Kidney tubule cell (primary cell): ENCODE measurements at places on chromosomes 1 and 21.

- peak; percentile 88 for DNase-seq
Observed at GRCh38 chr1:92030656-92031107, 897 bp downstream of the EPHX4 start.

- no peak for DNase-seq
Observed at GRCh38 chr1:93816970-93817678, 61.9 kb downstream of the DNTTIP2 start.

- DNase-seq = no peak
Observed at GRCh38 chr1:114428083-114428754, 82.8 kb downstream of the TRIM33 start.

DNA sequence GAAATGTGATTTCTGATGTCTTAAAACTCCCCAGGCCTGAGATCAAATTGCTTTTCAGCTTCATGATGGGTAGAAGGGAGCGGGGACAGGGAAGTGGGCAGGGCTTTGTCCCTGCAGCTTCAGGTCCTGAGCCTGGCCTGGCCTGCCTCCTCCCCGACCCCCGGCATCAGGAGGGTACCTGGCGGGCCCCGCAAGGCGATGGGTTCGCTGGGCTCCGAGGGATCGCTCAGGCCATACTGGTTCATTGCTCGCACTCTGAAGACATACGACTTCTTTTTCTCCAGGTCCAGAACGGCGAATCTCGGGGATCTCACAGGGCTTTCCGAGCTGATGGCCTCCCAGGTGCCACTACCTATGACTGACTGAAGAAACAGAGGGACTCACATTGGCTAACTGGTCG, 25.5 kb downstream of the MYOM3 start:
- no peak for DNase-seq

DNA sequence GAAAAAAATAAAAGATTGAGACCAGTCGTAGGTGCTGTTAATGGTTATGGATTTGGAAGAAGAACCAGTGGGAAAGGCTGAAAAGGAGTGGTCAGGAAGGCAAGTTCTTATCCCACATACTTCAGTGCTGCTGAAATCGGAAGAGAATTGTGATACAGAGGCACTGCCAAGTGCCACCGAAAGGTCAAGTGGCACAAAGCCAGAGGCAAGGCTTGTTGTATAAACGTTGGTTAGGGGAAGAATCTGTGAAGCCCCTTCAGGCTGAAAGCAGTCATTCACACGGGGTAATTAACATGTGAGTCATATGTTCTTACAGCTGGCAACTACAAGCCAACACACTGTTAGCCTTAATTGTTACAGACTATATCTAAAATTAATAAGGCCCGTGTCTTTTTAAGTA, 48.8 kb downstream of the ZBTB40 start:
- peak; percentile 62 for DNase-seq

- no peak for DNase-seq
Observed at GRCh38 chr1:44853201-44853600, 10.1 kb upstream of the PTCH2 start.

DNA sequence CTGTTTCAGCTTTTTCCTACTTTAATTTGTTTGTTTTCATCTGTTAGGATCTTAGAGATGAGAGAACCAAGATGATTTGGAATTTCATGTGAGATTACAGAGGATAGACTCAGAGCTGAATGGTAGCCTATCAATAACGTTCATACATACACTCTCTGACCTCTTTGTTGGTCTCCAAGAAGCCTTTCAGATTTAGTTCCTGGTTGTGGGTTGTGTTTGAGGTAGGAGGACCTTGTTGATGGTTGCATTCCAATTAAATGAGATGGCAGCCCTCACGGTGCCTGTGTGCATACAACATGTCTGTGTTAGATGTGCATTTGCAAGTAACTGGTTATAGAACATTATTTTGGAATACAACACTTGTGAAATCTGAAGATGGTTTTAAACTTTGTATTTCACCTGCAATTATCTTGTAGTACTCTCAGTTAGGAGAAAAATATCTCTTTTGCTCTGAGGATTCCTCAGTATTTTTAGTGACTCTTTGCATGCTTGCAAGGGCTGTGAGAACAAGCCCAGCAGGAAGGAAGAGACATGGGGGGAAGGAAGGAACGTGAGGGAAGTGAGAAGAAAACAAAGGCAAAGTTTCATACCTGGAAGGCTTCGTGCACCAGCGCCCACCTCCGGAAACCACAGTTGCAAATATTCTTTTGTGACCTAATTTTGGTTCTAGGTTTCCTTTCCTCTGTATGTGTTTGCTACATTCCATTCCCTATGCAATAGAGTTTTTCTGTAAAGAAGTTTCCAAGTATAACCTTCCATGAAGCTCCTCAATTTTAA, 291.8 kb downstream of the DISC1 start:
- DNase-seq = peak; percentile 77

- DNase-seq = no peak
Observed at GRCh38 chr1:22567994-22568393, 4.7 kb downstream of the EPHA8 start.

- DNase-seq = no peak
Observed at GRCh38 chr1:30928171-30928570, 19.6 kb upstream of the SDC3 start.

DNA sequence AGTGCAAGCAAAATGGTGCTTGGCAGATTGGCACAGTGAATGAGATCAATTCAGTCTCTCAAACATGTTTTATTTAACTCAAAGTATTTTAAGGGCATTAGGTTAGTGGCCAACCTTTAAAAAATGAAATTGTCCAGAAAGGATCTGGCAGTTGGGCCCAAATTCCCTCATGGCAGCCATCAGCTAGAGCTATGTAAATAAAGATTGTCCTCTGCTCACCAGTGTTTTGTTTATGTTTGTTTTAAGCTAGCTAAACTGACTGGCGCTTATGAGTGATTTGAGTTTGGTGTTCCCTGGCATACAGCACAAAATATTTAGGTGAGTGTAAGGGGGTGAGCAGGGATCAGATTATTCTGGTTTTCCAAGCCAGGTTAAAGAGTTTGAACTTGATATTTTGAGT, 18.1 kb downstream of the HDAC1 start:
- no peak for DNase-seq

DNA sequence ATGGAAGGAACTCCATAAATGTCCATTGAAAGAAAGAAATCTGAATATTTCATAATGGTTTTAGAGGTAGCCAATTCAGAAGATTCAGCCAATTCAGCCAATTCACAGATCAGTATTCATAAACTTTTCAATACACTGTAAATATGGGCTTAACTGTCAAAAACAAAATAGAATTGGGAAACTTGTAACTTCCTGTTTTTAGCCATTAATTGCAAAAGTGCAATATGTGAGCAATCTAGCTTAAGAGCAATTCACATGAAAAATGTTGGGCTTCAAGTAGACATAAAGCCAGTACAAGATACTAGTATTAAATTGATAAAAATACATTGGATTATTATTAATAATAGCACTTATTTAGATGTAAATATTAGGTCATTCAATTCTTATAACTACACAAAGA, 27.5 kb upstream of the PLPPR4 start:
- no peak for DNase-seq

DNA sequence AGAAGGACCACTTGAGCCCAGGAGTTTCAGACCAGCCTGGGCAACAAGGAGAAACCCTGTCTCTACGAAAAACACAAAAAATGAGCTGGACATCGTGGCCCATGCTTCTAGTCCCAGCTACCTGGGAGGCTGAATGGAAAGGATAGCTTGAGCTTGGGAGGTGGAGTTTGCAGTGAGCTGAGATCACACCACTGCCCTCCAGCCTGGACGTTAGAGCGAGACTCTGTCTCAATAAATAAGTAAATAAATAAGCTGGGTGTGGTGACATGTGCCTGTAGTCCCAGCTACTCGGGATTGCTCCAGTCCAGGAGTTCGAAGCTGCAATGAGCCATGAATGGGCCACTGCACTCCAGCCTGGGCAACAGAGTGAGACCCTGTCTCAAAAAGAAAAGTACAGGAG, 3.6 kb downstream of the AKR1A1 start:
- DNase-seq = no peak

DNA sequence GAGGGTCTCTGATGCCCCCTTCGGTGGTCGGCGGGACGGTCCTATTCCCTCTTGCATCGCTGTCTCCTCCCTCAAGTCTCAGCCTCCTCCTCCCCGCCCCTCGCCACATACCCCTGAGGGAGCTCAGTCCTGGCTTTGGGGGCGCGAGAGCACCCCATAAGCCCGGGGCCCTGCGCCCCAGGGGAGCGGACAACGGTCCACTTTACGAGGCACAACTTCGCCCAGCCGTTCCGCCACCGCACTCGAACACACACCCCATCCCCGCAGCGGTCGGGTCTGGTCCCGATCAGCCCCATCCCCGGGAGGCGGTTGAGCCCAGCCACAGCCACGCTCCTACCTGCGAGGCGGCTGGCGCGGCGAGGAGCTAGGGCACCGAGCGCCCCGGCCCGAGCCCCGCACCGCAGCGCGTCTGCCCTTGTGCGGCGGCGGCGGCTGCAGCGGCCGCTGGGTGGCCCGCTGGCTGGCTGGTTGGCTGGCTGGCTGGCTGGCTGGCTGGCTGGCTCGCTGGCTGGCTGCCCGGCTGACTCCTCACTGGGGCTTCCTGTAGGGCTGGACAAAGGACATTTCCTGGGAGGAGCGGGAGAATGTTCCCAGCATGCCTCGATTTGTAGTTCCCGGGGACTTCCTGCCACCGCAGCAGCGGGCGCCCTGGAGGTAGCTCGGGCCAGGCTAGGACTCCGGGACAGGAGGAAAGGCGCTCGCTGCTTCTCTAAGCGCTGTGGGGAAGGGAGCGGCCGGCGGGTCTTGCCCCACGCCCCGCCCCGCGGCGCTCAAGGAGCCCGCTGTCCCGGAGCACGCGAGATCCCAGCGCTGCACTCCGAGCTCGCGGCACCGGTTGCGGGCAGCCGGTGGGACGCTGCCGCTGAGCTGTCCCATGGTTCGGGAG, at the start of gene ZNF697:
Gene ZNF697, minus strand, starts transcription at position 533 of the 886 bp plus-strand sequence. CDS start 22,166 bp downstream, outside the sequence.
- peak; percentile 99 for DNase-seq

DNA sequence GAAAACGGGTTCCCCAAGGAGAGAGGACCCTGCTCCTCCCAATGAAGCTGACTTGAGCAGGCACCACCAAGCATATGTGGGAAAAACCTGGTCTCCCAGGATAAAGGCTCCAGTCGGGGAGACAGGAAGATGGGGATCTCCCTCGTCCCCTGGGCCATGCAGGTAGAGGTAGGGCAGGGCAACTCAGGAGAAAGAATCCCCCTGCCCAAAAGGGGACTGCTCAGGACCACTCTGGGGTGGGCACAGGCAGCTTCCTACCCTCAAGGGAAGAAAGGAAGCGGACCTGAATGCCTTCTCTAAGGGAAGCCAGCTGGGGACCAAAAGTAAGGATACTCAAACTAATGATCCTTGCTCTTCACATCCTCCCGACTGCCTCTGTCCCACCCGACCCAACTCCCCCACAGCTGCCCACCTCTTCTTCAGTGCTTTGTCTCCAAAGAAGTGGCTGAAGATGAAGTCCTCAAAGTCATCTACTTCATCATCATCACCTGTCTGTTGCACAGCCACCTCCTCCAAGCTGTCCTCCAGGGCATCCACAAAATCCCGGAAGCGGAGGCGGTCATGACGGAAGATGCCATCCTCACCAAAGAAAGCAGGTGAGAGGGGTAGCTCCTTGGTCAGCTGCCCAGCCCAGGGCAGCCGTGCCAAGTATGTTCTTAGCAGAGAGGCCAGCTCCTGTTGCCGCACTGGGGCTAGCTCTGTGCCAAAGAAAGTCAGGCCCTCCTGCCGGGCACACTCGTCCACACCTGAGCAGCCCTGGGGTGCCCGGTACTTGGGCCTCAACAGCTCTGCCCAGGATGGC, 8.8 kb upstream of the PMVK start:
- no peak for DNase-seq

GRCh38 chr1:71587961-71588360, 507.1 kb upstream of the ZRANB2 start:
- peak; percentile 3 for DNase-seq
